NCI-H446 treated with DMSO at 0.1 percent for 48 hours (cell line): ENCODE measurements at places on chromosomes 1 and 21.

- DNase-seq: no peak
Measured at GRCh38 chr1:200337831-200338230, 72.0 kb downstream of the ZNF281 start.

DNA sequence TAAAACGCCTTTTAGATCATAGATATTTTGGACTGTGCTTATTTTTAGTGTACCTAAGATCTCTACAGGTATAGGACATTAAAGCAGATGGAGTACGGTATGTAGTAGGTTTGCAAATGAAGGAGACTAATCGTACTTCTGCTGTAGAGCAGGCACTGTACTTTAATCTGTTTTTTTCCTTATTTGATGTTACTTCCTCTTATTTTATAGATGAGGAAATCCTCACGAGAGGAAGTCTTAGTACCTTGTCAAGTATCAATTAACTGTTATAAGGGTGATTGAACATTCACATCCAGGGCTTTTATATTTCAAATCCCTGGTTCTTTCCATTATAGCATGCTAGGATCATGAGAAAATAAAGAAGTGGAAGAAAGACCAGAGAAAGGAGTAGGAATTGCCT, 41.1 kb downstream of the CACHD1 start:
- no peak for DNase-seq

DNA sequence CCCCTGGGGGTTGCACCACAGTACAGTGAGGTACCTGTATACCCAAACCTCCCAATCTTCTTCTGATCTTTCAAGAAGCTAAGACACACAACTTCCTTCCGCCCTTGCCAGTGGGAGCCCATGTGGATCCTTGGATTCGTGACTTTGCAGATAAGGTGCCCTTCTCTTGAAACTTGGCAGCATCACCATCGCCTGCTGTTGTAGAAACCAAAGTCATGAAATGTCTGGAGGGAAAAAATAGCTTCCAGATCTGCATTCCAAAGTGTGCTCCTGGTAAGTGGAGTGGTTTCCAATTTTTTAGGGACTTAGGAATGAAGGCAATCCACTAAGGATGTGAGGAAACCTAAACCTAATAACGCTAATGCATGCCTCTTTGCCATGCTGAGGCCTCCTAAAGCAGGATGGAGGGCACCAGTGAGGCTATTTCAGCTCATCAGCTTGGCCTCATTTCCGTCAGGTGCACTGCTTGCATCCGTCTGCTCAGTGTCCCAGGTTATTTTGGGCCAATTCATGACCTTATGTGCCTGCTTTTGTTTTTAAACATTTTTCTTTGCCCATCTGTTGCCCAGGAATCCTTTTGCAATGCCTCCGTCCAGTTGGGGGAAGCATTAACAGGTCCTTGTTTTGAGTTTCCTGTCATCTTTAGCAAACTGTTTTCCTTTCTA, 8.2 kb upstream of the EFHD2 start:
- DNase-seq: no peak

DNA sequence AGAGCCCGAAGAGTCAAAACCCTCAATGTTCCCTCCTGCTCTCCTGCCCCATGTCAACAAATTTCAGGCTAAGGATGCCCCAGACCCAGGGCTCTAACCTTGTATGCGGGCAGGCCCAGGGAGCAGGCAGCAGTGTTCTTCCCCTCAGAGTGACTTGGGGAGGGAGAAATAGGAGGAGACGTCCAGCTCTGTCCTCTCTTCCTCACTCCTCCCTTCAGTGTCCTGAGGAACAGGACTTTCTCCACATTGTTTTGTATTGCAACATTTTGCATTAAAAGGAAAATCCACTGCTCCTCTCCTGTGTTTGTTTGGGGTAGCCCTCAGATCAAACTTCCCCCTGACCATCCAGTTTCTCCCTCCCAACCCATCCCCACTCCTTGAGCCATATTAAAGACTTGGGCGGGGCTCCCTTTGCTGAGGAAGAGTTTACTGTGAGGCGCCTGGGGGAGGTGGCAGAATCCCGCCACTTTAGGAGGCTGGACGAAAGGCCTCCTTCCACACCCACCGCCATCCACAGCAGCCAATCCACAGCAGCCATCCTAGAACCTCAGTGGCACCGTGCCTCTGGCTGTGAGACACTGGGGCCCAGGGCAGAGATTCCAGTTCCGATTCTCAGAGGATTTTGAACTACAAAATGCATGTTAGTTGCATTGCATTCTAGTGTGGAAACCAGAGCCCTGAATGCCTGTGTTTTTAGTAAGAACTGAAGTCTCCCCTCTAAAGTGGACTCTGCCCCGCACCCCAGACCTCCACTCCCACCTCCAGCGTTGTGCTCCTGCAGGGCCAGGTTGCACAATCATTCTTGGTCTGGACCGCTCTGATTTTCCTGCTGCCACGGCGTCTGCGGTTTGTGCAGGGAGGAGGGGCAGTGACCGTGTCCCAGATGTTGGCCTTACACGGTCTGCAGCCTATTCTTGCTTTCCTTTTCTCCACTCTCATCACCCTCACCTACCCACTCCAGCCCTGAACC, 3.0 kb downstream of the OLFML3 start:
- DNase-seq: no peak

- no peak for DNase-seq
Measured at GRCh38 chr1:61968869-61969268, 225.8 kb upstream of the L1TD1 start.

- no peak for DNase-seq
Measured at GRCh38 chr21:18985584-18985983, 582.0 kb upstream of the TMPRSS15 start.

GRCh38 chr1:3910857-3911845, 11.1 kb upstream of the C1orf174 start:
- DNase-seq: peak; percentile 9

- DNase-seq: no peak
Measured at GRCh38 chr1:9275567-9276034, 17.1 kb upstream of the SPSB1 start.

- peak; percentile 81 for DNase-seq
Measured at GRCh38 chr1:7386226-7387052, 384.7 kb upstream of the VAMP3 start.
